ENCODE measurements at places on chromosomes 5 and 9.

GRCh38 chr5:86929123-86929766, 311.5 kb downstream of the COX7C start:
- no peak for DNase-seq

DNA sequence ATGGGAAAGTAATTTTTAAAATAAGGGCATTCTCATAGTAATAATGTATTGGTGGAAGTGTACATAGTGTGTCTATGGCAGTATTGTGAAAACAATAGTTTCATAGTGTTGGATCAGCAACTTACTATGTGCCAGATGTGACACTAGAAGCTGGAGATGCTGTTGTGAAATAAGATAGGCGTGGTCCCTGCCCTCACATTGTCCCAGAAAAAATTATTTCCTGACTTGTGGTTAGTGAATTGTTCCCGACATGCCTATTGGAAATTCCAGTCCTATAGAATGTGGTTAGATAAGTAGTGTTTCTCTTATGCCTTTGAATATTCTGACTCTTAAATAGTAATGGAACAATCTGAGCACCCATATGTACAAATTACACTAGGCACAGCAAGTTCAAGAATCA, 55.3 kb upstream of the MTAP start:
- no peak for DNase-seq

- no peak for DNase-seq
Measured at GRCh38 chr5:138180183-138180782, 1.4 kb downstream of the KIF20A start.

- no peak for DNase-seq
Measured at GRCh38 chr9:134619983-134620661, 21.5 kb upstream of the COL5A1 start.

GRCh38 chr5:141851195-141851874, 26.9 kb downstream of the PCDH1 start:
- no peak for DNase-seq

DNA sequence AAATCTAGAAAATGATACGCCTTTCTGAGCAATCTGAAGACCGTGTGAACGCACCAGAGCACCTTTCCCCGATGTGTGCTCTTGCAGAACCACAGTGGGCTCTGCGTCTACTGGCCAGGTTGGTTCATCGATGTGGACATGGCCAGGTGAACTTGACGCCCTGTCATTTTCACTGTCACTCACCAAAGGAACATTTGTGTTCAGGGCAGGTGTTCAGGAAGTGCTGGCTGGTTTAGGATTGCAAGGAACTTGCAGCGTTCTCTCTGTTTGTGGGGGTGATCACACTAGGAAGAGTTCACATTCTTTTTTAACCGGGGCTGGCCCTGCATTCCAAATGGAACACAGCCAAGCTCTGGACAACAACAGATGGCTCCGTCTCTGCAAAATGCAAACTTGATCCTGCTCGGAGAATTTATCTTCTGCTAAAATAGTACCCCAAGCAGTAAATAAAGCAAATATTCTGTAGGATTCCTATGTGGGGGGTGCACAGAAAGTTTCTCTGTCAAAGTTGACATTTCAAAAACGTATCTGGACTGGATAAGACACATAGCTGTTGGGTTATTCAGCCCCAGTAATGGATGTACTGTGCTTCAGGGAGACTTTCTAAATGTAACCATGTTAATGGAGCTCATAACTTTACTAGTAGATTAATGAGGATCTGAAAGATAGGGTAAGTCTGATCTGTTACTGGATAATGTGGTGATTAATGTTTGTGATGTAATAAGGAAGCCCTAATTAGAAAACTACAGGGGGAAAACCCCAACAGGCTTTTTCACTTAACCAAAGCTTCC, 45.7 kb upstream of the FANCC start:
- no peak for DNase-seq

DNA sequence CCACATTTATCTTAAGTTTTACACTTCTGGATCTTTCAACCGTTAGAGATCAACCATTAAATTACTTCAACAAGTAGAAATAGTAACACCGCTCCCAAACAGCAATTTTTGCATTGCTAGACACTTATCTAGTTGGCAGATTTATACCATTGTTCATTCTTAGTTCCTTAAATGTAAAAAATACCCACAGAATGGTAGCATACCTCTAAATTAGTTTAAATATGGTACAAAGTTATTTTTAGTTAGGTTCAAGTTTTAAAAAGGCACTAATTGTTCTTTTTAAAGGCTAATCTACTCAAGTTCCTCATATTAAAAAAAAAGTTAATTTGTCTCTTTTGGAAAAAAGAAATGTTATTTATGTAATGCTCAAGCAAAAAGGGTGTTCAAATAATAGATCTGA, 8.1 kb downstream of the PFDN1 start:
- DNase-seq: no peak

DNA sequence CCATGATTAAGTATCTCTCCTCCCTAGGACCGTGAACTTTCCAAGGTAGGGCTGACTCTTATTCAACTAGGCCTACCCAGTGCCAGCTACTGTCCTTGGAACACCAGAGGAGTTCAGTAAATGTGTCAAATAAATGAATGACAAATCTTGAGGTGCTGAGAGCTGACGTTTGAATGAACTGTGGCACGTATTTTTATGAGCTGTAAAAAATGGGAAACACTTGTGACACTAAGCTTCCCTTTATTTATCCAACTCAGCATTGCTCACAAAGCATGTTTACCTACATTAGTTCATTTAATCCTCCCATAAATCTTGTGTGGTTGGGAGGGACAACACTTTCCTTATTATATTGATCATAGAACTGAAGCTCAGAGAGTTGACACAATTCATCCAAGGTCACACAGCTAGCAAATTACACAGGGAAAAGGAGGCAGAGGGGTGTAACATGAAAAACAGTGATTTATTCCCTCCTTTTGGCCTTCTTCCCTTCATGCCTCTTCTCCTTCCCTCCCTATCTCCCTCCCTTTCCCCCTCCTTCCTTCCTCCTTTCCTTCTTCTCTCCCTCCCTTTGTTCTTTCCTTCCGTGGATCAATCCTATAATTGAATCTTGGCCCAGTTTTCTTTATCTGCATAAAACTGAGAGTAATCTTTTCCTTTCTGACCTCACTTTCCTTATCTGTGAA, 412.6 kb downstream of the DMRT2 start:
- no peak for DNase-seq

DNA sequence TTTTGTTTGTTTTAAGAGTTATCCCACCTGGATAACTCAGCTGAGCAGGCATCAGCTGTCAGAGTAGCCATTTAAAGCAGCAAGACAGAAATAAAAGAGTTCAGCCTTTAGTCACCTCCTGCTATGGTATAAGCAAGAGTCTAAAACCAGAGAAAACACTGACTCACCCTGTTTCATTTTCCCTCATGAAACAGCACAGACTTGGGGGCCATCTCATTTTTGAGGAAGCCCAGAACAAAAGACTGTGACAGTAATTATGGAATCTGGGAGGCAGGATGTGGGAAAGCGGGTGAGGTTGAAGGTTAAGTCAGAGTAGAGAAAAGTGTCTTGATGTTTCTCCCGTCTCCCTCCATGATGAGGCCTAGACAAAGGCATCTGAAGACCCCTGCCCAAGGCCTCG, 90.2 kb upstream of the FAM174A start:
- DNase-seq: no peak

GRCh38 chr5:170442391-170442790, 53.2 kb upstream of the KCNMB1 start:
- no peak for DNase-seq

DNA sequence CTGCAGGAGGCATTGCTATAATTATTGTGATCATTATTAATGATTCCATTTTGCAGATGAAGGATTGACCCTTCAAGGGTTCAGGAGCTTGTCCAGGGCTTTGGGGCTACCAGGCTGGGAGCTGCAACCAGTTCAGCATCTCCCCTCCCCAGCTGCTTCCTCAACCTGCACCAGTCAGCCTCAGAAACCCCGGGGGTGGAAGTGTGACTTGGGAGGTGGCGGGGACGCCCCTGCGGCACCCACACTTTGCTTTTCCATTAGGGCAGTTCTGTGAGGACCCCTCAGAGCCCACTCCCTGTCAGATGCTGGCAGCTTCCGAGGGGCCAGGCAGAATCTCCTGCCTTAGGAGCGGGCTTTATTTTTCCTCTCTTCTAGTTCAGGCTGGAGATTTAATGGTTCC, 85.6 kb downstream of the OLFM1 start:
- DNase-seq: no peak

- no peak for DNase-seq
Measured at GRCh38 chr9:126114850-126115460, 211.7 kb upstream of the MVB12B start.

- DNase-seq: no peak
Measured at GRCh38 chr9:6149315-6149714, 66.3 kb upstream of the IL33 start.

DNA sequence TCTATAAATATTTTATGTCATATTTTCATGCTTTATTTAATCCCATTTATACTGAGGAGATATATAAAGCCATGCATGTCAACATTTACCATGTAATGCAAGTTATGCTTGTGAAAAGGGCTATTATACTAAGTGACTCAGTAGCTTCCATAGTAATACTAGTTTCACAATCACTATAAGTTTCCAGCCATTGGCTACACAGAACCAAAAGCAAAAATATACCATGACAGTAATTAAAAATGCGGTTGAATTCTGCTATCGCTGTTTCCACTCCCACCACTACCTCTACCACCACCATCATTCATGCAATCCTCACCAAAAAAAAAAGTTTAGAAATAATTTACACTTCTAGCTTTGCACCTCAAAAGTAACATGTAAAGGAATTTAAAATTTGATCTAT, 60.2 kb downstream of the MLLT3 start:
- no peak for DNase-seq

DNA sequence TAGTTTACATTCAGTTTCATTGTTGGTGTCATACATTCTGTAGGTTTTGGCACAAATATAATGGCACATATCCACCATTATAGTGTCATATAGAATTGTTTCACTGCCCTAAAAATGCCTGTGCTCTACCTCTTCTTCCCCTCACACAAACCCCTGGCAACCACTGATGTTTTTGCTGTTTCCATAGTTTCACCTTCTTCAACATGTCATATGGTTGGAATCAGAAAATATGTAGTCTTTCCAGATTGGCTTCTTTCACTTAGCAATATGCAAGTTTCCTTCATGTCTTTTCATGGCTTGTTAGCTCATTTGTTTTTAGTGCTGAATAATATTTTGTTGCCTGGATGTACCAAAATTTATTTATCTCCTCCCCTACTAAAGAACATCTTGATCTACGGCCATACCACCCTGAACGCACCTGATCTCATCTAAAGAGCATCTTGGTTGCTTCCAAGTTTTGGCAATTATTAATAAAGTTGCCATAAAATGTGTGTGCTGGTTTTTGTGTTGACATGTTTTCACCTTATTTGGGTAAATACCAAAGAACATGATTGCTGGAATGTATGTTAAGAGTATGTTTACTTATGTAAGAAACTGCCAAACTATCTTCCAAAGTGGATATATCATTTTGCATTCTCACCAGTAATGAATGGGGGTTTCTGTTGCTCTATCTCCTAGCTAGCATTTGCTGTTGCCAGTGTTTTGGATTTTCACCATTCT, 17.0 kb upstream of the CDK20 start:
- no peak for DNase-seq
